ENCODE measurements at places on chromosomes 4 and X. TPM values are rescaled to one million over a fixed set of nuclear protein-coding genes. Genes with fewer than 3 reads are reported as not detected.

ASB5 gene
- total RNA-seq, result not detected

BEX3 gene
- 232 TPM for total RNA-seq

CDKL2 gene
- 0.13 TPM for total RNA-seq

FHIP1A gene
- total RNA-seq, result 0.59 TPM

PDE6B gene
- total RNA-seq, result 3.9 TPM

VCX gene
- not detected for total RNA-seq

GAB3 gene
- total RNA-seq, result 6.0 TPM

RAP1GDS1 gene
- total RNA-seq, result 81.7 TPM

SPANXB1 gene
- total RNA-seq, result not detected

LRCH2 gene
- 3.4 TPM for total RNA-seq

SOD3 gene
- not detected for total RNA-seq

APLN gene
- total RNA-seq, result 224 TPM

SRPX2 gene
- 73.3 TPM for total RNA-seq

PLK4 gene
- 33.5 TPM for total RNA-seq

XAGE3 gene
- total RNA-seq, result not detected

CT83 gene
- total RNA-seq, result not detected

UGT2B10 gene
- not detected for total RNA-seq

PRKG2 gene
- not detected for total RNA-seq

UGT8 gene
- total RNA-seq, result not detected

SLC25A6 gene
- 256 TPM for total RNA-seq

EVC gene
- 33.4 TPM for total RNA-seq

CXCL6 gene
- total RNA-seq, result 3.0 TPM

ADAM29 gene
- total RNA-seq, result not detected

GSX2 gene
- total RNA-seq, result not detected

Measured in pulmonary artery endothelial cell (primary cell).